Pancreas (tissue), 10 donors: ENCODE measurements at places on chromosomes 12 and 14. TPM values are rescaled to one million over a fixed set of nuclear protein-coding genes. Genes with fewer than 3 reads are reported as not detected.

TMEM229B gene
- 1.9 TPM for polyA plus RNA-seq

KRT80 gene
- polyA plus RNA-seq: 9.1 TPM

IKZF4 gene
- polyA plus RNA-seq: 3.7 TPM

CEP170B gene
- polyA plus RNA-seq: 43.8 TPM

TAS2R8 gene
- 0.09 TPM for polyA plus RNA-seq
